HepG2 (cell line): ENCODE measurements at places on chromosomes 16 and 17. TPM values are rescaled to one million over a fixed set of nuclear protein-coding genes. Genes with fewer than 3 reads are reported as not detected.
A peak's percentile ranks its signal among the peaks of the same experiment; 100 is the strongest.

DNA sequence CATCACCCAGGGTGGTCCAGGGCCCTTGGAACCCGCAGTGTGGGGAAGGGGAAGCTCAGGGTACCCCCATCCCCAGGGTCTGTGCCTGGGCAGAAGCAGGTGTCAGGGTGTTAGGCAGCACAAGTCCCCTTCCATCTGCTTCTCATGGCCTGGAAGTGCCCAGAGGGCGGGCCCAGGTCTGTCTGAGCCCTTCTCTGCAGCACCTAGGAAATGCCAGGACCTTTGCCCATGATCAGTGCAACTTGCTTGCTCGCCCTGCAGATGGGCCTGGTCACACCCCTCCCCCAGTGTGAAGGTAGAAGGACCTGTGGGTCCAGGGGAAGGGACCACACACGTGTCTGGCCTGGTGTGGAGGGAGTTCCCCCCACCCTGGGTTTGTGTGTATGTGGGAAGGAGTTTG, 157.5 kb upstream of the CDC42EP4 start:
- DNase-seq: no peak

GRCh38 chr16:56401482-56401881, 23.9 kb downstream of the AMFR start:
- DNase-seq: peak; percentile 42

DNA sequence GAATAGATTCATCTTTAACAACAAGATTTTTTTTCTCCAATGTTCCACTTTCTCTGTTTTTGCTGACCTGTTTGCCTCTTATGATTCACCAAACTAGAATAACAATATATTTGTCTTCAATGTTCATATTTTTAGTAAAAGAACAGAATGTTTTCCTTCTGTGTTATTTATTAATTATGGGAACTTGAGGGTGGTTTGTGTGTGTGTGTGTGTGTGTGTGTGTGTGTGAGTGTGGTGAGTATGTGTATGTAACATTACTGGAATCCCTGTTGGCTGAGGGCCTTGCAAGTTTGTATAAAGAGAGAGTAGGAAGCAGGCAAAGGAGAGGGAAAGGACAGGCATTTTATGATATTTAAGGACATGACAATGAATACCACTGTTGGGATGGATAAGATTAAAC, 13.8 kb downstream of the STXBP4 start:
- DNase-seq: no peak

- DNase-seq: no peak
Observed at GRCh38 chr17:16923097-16923903, 48.6 kb downstream of the TNFRSF13B start.

DNA sequence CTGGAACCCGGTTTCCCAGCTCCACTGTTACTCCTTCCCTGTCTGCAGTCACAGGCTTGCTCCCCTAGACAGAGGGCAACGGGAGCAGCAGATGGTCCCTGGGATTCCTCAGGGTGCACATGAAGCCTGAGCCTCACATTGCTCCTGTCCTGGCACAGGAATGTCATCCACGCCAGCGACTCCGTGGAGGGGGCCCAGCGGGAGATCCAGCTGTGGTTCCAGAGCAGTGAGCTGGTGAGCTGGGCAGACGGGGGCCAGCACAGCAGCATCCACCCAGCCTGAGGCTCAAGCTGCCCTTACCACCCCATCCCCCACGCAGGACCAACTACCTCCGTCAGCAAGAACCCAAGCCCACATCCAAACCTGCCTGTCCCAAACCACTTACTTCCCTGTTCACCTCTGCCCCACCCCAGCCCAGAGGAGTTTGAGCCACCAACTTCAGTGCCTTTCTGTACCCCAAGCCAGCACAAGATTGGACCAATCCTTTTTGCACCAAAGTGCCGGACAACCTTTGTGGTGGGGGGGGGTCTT, 1.6 kb upstream of the DECR2 start:
- DNase-seq: no peak

- no peak for DNase-seq
Observed at GRCh38 chr17:8237175-8237574, 10.7 kb downstream of the CTC1 start.

Gene DNAH2
- total RNA-seq: not detected in 2 replicates

Gene TPSAB1
- total RNA-seq: not detected in 2 replicates

GRCh38 chr17:50129728-50130558, at the start of gene SAMD14:
TSS of gene SAMD14 (minus strand) at chr17:50130160. CDS start at chr17:50124959, 5,201 bp downstream.
- DNase-seq: no peak

Gene FSCN2
- not detected in 2 replicates for total RNA-seq

GRCh38 chr17:64974750-64975317, 55.6 kb upstream of the LRRC37A3 start:
- no peak for DNase-seq

Gene HEATR9
- not detected in 2 replicates for total RNA-seq

- DNase-seq: no peak
Observed at GRCh38 chr16:57742543-57742942, 7.0 kb downstream of the KATNB1 start.

- peak; percentile 96 for DNase-seq
Observed at GRCh38 chr16:14088155-14088753, 17.1 kb downstream of the MRTFB start.

Gene TAT
- total RNA-seq: 1.6 and 2.2 TPM in 2 replicates

Gene TMEM235
- total RNA-seq: not detected in 2 replicates

Gene SLC47A1
- 38.0 and 67.5 TPM in 2 replicates for total RNA-seq

GRCh38 chr16:4800290-4801041, 2.0 kb downstream of the ROGDI start:
- peak; percentile 56 for DNase-seq
